ENCODE measurements at places on chromosomes 7 and 10.

- no peak for DNase-seq
Measured at GRCh38 chr10:78913219-78914059, 155.3 kb upstream of the ZMIZ1 start.

DNA sequence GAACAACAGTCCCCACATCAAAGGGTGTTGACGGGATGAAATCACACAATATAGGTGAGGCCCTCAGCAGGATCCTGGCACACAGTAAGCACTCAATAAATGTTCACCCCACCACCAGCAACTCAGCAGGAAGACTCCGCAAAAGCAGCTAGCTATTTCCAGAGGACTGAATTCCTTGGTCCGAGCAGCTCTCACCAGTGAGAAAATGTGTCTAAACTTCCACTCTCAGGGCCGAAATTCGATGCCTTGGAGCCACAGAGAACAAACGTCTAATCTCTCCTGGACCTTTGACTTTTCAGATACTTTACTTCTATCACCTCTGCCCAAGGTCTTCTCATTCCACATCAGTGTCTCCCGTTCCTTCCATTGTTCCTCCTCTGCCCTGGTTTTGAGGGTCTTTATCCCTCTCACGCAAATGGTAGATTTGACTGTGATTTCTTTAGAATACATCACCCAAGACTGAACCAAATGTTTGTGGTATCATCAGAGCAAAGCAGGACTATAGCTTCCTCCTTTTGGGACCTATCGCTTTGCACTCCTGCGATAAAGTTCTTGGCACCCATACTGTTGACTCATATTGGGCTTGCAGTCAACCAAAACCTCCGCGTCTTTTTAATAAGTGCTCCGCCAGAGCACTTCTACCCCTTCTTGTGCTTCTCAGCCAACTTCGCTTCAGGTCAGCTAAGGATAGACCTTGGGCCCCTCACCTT is 903 bp upstream of the NT5C2 start:
- DNase-seq, result no peak

DNA sequence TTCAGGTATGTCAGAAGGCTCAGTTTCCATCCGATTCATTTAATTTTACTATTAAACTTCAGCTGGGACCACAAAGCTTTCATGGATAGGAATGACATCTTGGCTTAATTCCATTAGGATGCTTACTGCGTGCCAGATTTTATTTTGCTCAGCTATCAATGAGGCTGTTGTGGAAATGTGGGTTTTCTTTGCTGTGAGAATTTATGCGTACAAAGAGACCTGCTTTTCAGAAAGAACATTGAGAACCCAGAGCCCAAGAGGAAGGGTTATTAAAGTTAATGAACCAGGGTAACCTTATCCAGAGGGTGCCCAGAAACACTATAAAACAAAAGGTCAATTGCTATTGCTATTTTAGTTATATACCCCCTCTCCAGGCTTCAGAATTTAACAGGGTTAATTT is 98.3 kb downstream of the MKLN1 start:
- DNase-seq, result no peak

- no peak for DNase-seq
Measured at GRCh38 chr10:93110472-93111146, 36.9 kb downstream of the CYP26A1 start.
